GM23338 (cell line): ENCODE measurements at places on chromosomes 16 and 17.
A peak's percentile ranks its signal among the peaks of the same experiment; 100 is the strongest.

DNA sequence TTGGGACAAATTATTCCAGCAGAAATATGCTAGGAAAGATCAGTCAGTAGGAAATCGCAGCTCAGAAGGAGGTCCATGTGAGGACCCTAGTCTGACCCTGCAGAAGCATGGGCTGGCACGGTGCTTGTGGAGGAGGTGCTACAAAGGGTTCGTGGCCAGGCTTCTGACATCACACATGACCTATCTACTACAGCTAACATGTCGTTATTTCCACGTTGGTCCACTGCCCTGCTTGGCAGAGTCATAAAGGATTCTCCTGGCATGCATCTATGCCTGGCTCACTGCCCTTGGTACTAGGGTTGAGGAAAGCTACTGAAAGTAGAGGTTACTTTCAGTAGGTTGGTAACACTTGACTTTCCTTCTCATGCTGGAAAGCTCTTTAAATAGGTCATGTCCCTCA lies 118.1 kb upstream of the SHISA6 start:
- no peak for DNase-seq

DNA sequence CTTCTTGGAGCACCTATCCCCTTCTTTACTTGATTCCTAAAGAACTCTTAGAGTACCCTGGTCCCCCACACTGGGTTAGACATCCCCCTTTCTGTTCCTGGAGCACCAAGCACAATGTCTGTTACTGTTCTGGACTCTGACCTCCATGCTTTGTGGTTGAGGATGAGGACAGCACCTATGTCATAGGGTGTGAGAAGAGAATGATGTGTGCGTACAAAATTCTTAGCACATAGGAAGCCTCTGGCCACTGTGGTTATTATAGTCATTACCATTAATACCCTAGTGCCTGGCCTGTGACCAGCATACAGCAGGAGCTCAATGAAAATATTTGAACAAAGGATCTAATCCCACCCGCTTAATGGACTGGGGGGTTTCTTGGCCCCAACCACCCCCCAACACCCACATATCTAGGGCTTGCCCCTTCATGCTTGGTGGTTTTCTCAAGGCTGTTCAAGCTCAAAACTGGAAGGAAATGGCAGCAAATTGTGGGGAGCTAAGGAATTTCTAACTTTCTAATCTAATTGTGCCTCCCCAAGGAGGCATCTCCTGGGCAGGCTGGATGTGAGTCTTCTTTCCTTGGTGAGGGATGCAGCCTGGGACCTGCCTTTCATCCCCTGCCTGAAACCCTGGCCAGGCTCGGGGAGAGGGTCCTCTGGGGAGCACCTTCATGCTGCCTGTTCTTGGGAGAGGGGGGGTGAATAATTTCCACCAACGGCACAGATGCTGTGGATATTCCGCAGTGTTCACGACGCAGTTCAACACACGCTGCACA lies 1.5 kb upstream of the CMIP start:
- DNase-seq, result no peak

DNA sequence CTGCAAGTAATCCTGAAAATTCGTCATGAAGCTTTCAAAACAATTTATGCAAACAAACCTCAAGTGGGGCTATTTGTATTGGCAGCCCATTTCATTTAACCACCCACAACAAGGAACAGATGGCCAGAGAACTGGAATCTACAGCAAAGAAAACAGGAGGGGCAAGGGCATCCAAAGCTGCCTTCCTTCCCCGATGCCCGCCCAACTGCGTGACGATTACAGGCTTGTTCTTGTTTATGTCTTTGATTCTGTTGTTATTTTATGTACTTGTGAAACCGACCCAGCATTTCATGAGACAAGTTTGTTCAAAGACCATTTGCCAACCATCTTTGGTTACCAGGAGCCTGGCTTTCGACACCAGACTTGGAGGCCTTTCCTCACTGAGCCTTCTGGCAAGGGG lies 59.1 kb upstream of the IRX6 start:
- DNase-seq, result no peak

DNA sequence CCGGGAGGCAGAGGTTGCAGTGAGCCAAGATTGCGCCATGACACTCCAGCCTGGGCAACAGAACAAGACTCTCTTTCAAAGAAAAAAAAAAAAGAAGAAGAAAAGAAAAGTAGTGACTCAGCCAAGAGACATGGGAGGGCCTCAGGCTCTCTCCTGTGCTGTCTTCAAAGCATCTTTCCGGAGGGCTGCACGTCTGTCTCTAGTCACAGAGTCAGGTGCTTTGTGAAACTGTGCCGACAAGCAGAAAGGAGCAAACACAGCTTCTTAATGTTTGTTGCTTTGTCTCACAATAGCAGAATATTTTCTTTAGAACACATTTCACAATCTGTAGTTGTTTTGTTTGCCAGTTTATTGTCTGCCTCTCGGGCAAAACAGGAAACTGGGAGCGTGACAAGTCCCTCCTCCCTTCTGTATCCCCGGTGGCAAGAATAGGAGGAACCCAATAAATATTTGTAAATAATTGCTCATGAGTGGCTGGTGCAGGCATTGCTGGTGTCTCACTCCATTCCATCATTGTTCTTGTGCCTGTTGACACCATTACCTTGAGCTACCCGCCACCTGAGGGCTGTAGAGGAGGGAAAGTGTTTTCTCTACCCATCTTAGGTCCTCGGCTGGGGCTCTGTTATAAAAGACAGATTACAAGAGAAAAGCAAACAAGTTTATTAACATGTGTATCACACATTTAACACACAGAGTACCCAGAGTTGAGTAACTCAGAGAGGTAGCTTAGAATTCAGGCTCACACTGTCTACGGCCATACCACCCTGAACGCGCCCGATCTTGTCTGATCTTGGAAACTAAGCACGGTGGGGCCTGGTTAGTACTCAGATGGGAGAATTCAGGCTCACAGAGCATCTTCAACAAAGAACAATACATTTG lies 5.5 kb downstream of the GAST start:
- DNase-seq, result no peak

GRCh38 chr17:30344283-30345088 lies 10.6 kb upstream of the TMIGD1 start:
- DNase-seq, result no peak

DNA sequence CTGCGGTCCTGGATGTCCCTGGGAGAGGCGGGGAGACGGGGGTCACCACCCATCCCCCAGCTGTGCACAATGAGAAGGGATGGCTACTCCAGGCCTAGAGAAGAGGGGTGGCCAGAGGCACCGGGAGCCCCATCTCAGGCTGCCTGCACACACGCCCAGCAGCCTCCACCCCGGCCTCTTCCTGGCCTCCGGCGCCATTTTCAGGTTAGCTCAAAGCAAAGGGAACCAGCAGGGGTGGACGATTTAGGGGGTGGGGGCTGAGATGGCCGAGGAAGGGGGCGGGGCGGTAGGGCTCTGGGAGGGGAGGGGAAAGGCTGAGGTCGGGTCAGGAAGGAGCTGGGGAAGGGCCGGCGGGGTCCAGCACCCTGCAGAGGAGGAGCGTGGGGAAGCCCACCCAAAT lies 42.8 kb downstream of the SRCIN1 start:
- DNase-seq, result peak; percentile 81

GRCh38 chr16:89052890-89053724 lies 40.5 kb upstream of the ACSF3 start:
- no peak for DNase-seq

DNA sequence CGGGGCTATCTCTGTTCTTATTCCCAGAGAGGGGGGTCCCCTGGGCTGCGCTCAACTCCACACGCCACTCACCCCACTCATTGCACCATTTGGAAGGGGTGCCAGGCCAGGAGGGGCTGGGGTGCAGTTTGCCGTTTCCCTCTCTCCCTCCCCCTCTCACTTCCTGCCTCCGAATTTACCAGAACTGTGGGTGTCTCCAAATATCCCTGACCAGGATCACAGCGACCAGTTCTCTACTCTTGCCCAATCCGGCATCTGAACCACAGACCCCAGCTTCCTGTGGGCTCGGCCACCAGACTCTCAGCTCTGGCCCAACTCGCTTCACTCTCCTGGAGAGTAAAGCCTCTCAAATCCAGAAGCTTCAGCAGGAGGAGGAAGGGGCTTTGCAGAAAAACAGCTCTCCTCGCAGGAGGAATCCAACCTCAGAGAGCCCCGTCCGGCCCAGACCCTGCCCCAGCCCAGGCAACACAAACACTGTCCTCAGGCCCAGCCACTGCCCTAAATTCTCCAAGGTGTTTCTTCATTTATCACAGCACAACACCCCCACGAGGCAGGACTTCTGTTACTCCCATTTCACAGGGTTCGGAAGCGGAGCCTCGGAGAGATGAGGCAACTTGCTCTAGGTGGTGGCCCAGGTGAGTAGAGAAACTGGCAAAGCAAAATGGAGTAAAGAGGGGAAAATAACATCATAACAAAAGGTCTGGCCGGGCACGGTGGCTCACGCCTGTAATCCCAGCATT lies 423 bp upstream of the ASGR2 start:
- no peak for DNase-seq

DNA sequence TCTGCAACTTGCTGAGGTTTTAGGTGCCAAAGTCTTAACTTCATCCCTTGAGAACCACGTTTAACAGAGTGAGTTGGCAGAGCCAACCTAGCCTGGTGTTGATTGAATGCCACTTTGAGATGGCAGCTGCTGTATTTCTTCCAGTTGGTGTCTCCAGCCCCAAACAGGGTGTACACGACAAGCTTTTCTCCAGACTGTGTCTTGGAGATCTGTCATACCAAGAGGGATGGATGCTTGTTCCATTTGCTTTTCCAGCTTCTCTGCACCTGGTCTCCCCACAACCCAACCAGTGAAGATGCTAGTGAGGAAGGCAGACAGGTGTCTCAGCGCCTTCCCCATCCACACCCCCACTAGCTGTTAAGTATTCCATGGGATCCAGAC lies 141.1 kb upstream of the HS3ST2 start:
- DNase-seq, result no peak

GRCh38 chr17:78127239-78127887 lies 1.2 kb downstream of the TMC6 start:
- no peak for DNase-seq

DNA sequence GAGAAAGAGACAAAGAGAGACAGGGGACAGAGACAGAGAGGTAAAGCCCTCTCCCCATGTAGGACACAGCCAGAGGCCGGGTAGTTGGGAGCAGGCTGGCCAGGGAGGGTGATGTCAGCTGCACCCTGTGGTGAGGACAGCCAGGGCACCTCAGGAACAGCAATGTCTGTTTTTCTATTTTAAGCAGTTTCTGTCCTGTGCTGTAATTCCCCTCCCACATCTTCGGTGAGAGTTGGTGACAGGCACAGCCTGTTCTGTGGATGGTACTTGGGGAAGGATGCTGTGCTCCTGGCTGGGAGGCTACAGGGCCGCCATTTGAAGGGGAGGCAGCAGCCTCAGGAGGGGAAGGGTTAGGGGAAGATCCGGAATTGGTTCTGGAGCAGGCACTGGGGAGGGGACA lies 163.5 kb downstream of the SDK2 start:
- no peak for DNase-seq

- DNase-seq, result no peak
Measured at GRCh38 chr17:81578038-81578441, 25.9 kb upstream of the FAAP100 start.

DNA sequence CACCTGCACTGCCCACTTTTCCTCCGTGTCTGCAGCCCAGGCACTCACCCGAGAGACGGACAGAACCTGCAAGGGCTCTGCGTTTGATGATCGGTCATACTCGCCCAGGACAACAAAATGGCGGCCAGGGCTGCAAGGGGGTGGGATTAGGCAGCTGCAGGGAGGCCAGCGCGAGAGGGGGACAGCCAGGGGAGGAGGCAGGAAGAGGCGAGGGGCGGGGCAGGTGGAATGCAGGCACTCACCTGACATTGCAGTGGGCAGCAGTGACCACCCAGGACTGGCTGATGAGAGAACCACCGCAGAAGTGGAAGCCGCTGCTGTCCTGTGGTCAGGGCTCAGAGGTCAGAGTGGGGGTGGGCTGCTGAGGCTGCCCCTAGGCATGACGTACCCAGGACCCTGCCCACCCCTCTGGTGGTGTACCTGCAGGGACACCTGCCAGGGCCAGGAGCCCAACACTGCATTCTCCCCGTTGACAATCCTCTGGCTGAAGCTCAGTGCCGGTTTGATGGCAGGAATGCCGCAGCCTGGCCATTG lies 917 bp downstream of the CTRL start:
- DNase-seq, result no peak

- DNase-seq, result no peak
Measured at GRCh38 chr17:51736356-51736755, 422.2 kb downstream of the CA10 start.

- DNase-seq, result no peak
Measured at GRCh38 chr16:66538910-66539309, 11.0 kb downstream of the TK2 start.

- peak; percentile 70 for DNase-seq
Measured at GRCh38 chr17:76869496-76870376, 1.5 kb downstream of the MGAT5B start.

- no peak for DNase-seq
Measured at GRCh38 chr16:27634779-27635178, 84.8 kb downstream of the KATNIP start.

DNA sequence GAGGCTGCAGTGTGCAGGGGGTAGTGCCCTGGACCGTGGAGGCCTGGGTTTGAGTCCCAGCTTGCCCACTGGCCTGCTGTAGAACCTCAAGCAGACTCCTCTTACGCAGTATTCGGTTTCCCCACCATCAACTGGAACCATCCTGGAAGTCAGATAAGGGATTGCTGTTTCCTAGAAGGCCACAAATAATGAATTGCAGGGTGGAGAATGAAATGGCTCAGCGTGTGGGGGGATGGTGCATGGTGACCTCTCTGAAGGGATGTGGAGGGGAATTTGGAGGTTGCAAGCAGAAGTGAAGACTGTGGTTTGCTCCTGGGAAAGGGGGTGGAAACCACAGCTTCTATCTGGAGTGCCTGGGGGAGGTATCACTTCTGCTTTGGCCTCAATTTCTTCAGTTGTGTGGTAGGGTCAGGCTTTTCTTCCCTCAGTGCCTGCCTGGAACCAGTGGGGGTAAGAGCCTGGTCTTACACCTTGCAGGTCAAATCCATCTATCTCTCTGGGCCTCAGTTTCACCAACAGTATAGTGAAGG lies 1.7 kb downstream of the ADGRG5 start:
- DNase-seq, result no peak

DNA sequence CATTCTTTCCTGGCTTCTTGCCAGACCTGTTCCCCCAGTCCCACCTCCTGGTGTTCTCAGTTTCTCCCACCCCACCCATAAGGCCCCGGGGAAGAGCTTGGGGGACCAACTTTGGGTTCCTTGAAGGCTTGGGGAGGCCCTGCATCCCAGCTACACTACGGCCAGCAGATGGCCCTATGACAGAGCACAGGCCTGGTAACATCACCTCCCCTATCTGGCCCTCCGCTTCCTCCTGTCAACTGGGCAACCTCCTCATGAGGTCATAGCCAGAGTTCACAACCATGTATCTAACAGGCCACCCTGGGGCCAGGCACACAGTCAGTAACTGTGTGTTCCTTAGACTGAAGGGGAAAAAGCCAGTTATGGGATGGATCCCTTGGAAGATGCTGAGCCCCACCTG lies 31.4 kb downstream of the MYO15A start:
- DNase-seq, result peak; percentile 57

DNA sequence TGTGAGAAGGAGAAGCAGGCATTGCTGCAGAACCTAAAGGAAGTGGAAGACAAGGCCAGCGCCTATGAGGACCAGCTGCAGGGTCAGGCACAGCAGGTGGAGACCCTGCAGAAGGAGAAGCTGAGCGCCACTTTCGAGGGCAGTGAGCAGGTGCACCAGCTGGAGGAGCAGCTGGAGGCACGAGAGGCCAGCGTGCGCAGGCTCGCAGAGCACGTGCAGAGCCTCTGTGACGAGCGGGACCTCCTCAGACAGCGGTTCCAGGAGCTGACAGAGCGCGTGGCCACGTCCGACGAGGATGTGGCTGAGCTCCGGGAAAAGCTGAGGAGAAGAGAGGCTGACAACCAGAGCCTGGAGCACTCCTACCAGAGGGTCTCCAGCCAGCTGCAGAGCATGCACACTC lies 41.5 kb downstream of the PLD6 start:
- DNase-seq, result no peak

- peak; percentile 54 for DNase-seq
Measured at GRCh38 chr17:7557147-7557764, 1.3 kb upstream of the TNFSF13 start.
